Panc1 (cell line): ENCODE measurements at places on chromosomes 11 and 22. TPM values are rescaled to one million over a fixed set of nuclear protein-coding genes. Genes with fewer than 3 reads are reported as not detected.

Gene SLC6A5
- not detected for total RNA-seq

- DNase-seq, result no peak
Observed at GRCh38 chr11:129788278-129788677, 27.4 kb upstream of the TMEM45B start.

Gene CUL5
- total RNA-seq, result 56.5 TPM

- DNase-seq, result no peak
Observed at GRCh38 chr22:36911887-36912661, 1.4 kb upstream of the CSF2RB start.

DNA sequence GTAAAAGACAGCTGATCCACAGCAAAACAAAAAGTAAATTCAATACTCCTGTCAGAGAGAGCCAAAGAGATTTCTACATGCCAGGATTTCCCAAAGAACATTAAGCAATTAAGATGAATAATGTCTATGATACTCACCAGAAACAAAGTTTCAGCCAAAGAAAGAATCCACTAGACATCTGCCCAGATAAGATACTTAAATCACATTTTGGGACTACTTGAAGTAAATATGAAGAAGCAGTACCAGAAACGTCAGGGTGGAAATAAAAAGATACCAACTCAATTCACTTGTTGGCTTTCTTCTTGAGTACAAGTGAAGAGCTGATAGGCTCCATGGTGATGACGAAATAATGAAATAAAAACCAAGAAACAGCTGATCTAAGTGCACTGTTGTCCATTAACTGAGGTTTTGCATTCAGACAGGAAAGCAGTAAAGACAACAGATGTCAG is 31.6 kb upstream of the ARHGAP32 start:
- DNase-seq, result no peak

DNA sequence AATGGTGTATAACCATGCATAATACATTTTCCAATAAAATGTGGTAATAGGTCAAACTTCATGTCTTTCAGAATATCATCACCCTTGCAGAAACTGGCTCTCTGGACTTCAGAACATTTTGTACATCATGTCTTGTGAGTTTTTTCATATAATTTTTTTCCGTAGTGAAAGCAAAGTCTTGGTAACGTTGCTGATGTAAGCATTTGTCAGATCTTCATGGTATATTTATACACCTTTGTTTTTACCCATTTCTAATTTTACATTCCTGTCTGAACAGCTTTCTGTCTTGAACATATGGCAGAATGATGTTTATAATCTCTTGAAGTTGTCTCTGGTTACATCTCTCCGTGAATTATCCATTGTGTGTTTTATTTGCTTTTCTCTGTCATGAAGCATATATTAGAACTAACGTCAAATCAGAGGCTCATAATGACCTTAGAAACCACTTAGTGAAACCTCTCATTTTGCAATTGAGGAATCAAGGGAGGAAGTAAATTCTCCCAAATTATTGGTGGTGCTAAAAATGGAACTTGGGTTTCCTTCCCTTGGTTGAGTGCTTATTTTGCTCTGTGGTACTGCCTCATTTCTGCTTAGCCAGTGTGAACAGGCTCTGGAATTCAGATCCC is 37.4 kb downstream of the CSRP3 start:
- no peak for DNase-seq

- DNase-seq, result no peak
Observed at GRCh38 chr11:8096575-8096974, 15.6 kb downstream of the TUB start.

Gene LUZP2
- total RNA-seq, result 0.18 TPM
